Renal cortical epithelial cell (primary cell): ENCODE measurements at places on chromosomes 7 and 10.
A peak's percentile ranks its signal among the peaks of the same experiment; 100 is the strongest.

DNA sequence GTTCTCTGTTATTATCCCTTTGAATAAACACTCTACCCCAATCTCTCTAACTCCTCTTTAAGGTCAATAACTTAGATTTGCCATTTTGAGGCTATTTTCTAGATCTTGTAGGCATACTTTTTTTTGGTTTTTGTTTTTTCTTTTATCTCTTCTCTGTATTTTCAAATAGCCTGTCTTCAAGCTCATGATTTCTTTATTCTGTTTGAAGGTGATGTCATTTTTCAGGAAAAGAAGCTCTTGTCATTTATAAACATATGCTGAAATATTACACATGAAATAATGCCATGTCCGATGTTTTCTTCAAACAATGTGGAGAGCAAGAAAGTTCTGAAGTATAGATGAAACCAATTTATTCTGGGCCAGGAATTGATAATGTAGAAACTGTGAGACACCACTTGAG, 57.5 kb upstream of the CABCOCO1 start:
- no peak for DNase-seq

- DNase-seq = peak; percentile 26
Observed at GRCh38 chr10:5975641-5976473, 1.5 kb downstream of the IL15RA start.

GRCh38 chr10:52965938-52966401, 193.4 kb upstream of the MBL2 start:
- no peak for DNase-seq

- DNase-seq = peak; percentile 36
Observed at GRCh38 chr10:23095966-23096801, 805 bp downstream of the MSRB2 start.

DNA sequence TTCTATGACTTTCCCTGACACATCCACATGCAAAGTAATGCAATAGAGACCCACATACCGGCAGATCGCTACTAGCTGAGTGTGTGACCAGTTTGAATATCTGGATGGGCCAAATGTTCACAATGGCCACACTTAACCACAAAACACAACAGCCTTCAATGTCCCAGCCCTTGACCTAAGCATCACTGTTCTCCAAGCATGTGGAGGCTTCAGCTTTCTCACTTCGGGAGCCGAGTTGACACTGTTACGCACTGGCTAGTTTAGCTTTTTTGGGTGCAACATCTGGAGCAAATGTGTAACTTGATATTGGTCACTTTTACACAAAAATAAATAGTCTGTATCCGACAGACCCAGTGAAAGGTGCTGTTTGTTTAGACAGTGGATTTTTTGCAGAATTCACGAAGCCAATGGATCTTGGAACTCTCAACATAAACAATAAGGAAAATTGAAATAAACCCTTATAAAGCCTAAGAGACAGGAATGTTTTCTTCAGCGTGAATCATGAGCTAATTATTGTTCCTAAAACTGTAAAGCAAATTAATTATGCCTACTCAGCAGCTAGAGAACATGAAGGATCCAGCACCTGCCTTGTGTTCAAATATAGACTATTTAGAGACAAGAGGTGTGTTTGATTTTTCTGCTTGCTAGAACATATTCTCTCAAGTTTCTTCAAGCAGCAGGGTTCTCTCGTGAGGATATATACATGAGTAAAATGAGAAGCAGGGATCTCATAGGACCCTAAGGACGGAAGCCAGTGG, 117.6 kb upstream of the JCAD start:
- no peak for DNase-seq

GRCh38 chr7:2217716-2218443, 14.9 kb downstream of the MAD1L1 start:
- DNase-seq = no peak

GRCh38 chr7:132073920-132074589, 502.2 kb downstream of the PLXNA4 start:
- DNase-seq = no peak

DNA sequence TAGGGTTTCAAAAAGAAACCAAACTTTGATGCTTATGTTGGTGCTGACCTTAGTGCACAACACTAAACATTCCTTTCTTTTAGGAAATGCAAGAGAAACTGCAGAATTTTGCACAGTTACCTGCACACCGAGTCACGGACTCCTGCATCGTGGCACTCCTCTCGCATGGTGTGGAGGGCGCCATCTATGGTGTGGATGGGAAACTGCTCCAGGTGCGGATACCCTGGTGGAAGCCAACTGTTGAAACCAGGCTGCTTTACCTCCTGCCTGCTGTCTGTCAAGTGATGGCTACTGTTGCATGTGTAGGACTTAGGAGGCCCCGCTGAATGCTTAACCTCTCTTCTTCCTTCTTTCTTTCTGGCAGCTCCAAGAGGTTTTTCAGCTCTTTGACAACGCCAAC, 11.7 kb downstream of the CASP2 start:
- DNase-seq = no peak

- no peak for DNase-seq
Observed at GRCh38 chr10:121025731-121026130, 174.6 kb downstream of the WDR11 start.

- DNase-seq = no peak
Observed at GRCh38 chr7:4245866-4246470, 436.1 kb upstream of the FOXK1 start.

- no peak for DNase-seq
Observed at GRCh38 chr7:149882248-149883047, 8.7 kb downstream of the ATP6V0E2 start.

DNA sequence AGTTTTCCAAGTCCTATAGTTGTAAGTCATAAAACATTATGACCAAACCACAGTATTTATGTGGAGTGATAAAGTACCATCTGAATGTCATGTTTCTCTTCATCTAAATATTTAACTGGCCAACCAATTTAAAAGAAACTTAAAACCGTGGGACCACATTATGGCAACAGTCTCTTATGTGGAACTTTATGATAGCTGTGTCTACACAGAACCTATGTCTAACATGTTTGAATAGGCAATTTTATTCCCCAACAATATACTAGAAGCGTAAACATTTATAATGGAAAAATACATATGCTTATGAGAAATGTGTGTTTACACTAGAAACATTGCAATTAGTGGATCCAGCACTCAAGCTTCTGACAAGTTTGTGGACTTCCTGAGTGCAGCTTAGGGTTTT, 680.7 kb downstream of the REEP3 start:
- no peak for DNase-seq

GRCh38 chr10:17031637-17032635, 97.7 kb downstream of the CUBN start:
- no peak for DNase-seq

DNA sequence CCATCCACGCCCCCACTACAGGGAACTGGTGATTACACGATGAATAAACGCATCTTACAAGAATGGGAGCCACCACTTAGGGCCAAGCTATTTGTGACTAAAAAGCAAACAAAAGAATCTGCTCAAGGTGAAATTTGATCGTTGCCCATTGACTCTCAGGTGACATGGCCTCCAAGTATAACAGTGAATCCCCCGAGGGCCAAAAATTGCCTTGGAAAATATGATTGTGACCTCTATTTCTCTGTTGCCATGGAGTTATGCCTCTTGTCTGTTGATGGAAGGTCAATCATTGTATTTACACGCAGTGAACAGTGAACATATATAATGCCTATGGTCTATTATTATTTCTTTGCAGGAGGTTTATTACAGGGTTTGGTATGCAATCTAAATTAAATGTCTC, 282.3 kb downstream of the KLF6 start:
- no peak for DNase-seq

GRCh38 chr7:77457779-77458178, 41.6 kb upstream of the GSAP start:
- DNase-seq = no peak

DNA sequence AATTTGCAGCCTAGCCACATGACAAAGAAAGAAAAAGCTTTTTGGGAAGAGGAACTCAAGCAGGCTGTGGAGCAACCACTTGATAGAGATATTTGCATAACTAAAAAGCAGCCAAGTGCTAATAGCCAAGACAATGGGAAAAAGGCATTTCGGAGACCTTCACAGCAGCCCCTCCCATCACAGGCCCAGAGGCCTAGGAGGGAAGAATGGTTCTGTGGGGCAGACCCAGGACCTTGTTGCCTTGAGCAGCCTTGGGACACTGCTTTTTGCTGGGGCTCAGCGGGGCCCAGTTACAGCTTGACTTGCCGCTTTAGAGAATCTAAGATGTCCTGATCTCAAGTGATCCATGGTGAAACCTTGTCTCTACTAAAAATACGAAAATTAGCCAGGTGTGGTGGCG, 38.5 kb downstream of the FAM149B1 start:
- DNase-seq = no peak

GRCh38 chr7:159370-160270, 32.8 kb upstream of the FAM20C start:
- no peak for DNase-seq

GRCh38 chr7:24436131-24436920, 136.9 kb upstream of the PALS2 start:
- no peak for DNase-seq

GRCh38 chr10:123395906-123396305, 241.7 kb downstream of the BUB3 start:
- no peak for DNase-seq

DNA sequence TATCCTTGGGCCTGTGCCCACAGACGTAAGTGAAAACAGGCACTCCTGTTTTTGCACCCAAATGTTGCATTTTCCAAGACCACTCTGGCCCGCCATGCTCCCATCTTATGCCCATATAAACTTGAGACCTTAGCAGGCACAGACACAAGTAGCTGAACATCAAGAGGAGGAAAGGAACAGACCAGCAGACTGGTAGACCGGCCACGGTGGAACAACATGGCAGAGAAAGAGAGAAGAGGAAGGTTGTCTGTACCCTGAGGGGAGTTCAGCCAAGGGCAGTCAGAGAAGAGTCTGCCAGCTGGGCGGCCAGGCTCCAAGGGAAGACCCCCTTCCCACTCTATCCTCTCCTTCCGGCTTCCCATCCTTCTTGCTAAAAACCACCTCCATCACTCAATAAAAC, 85.3 kb downstream of the GPR37 start:
- DNase-seq = no peak

- peak; percentile 94 for DNase-seq
Observed at GRCh38 chr7:92763636-92764423, 72.5 kb downstream of the CDK6 start.

GRCh38 chr7:142313528-142313927, 55.7 kb upstream of the PRSS58 start:
- no peak for DNase-seq

GRCh38 chr7:56091591-56091990, 1.2 kb downstream of the PHKG1 start:
- no peak for DNase-seq

DNA sequence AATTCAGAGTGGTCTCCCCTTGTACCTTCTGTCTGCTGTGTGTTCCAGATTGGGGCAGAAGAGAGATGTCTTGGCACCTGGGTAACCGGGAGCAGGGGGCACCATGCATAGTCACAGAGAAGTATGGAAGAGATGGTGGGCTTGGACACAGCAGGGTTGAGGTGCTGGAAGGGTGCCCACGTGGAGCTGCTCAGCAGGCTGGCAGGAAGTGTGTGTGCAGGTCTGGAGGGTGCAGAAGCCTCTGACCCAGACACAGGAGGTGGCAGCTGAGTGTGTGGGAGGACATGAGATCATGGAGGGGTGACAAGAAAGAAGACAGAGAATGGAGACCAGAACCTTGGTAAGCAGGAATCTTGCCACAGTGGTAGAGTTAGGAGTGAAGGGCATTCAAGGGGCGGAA, 42.3 kb upstream of the DUSP5 start:
- no peak for DNase-seq

DNA sequence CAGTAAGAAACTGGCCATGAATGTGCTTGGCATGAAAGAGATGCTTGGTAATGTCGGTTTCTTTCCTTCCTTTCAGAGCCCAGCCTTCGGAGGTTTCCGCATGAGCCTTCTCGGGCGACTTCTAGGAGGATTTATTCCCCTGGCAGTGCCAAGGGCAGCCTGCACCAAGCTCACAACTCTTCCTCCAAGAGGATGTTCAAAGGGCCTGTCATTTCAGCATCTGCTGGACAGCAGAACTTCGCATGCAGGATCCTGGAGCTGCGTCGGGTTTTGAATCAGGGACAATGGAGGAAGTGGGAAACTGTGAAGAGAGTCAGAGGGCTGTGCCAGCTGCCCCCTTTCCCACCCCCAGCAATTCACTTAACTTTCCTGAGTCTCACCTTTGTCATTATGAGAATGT, 21.3 kb downstream of the GOLGA7B start:
- DNase-seq = no peak

GRCh38 chr10:126240483-126240882, 147.8 kb downstream of the ADAM12 start:
- DNase-seq = peak; percentile 27

GRCh38 chr7:135971366-135971725, 5.8 kb downstream of the MTPN start:
- no peak for DNase-seq

DNA sequence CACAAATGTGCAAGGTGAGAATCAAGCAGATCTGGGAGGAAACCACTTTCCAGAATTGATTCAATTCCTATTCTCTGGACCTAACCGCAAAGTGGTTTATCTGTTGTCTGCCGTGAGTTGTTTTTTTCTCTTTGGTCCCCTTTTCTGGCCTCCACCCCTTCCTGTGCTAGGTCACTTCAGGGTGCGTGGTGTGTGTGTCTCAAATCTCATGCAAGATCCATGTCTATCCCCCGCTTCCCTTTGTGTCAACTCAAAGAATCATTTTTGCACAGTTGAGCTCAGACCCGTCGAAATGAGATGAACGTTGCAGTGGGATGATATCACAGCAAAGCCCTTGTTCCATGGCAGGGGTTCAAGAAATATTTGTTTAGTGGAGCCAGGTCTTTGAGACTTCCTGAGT, 184.5 kb downstream of the GATA3 start:
- no peak for DNase-seq

- DNase-seq = no peak
Observed at GRCh38 chr7:138880881-138881578, 83.0 kb upstream of the ATP6V0A4 start.

DNA sequence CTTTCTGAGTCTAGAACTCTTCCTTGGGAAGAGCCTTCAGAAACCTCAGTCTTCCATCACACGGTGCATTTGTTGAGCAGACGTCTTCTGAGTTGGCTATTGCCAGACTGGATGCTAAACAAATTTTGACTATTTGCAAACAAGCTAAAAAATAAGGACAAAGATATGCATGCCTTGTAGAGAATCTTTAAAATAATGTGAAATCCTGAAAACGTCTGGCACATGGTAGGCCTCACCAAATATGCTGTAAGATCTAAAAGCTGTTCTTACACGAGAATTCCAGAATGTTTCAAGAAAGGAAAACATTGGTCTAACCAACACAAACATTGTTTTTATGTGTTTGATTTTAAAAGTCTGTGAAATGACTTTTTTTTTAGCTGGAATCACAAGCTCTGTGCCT, 11.3 kb downstream of the ZNF467 start:
- DNase-seq = no peak

- no peak for DNase-seq
Observed at GRCh38 chr7:21077602-21078001, 290.9 kb upstream of the SP8 start.

- peak; percentile 47 for DNase-seq
Observed at GRCh38 chr10:122113161-122113944, 124.4 kb downstream of the TACC2 start.

GRCh38 chr7:109029866-109030265, 460.2 kb downstream of the DNAJB9 start:
- DNase-seq = no peak

GRCh38 chr7:27156508-27156898, at the start of gene HOXA7:
HOXA7 (minus strand) TSS chr7:27156675; CDS start chr7:27156545, 130 bp downstream.
- no peak for DNase-seq
